A549 treated with CpdA at 1 μM for 4 hours (cell line): ENCODE measurements at places on chromosomes 1 and 21. TPM values are rescaled to one million over a fixed set of nuclear protein-coding genes. Genes with fewer than 3 reads are reported as not detected.

LAMB3 gene
- 20.1 to 24.5 TPM (median 21.1 TPM) in 5 replicates for total RNA-seq

MAEL gene
- total RNA-seq, result not detected in 5 replicates

MATN1 gene
- 0.05 to 0.25 TPM (median 0.07 TPM) in 4 of 5 replicates, not detected in the other for total RNA-seq

F11R gene
- 42.3 to 56.2 TPM (median 52.6 TPM) in 5 replicates for total RNA-seq

PRAMEF9 gene
- total RNA-seq, result not detected in 5 replicates

FOXD2 gene
- total RNA-seq, result 0.31 to 0.56 TPM (median 0.50 TPM) in 5 replicates

NCF2 gene
- 1.9 to 3.2 TPM (median 2.3 TPM) in 5 replicates for total RNA-seq

C1orf56 gene
- total RNA-seq, result 5.5 to 9.1 TPM (median 7.4 TPM) in 5 replicates

SYPL2 gene
- 0.07 to 0.23 TPM (median 0.13 TPM) in 5 replicates for total RNA-seq

SLC44A5 gene
- 0.05 to 0.10 TPM (median 0.06 TPM) in 5 replicates for total RNA-seq

OR2T33 gene
- total RNA-seq, result not detected in 5 replicates

WDR26 gene
- total RNA-seq, result 37.2 to 45.3 TPM (median 40.1 TPM) in 5 replicates

ELAVL4 gene
- total RNA-seq, result 0.26 TPM in 1 of 5 replicates, not detected in the others

CHI3L2 gene
- total RNA-seq, result 0.25 to 0.54 TPM (median 0.38 TPM) in 4 of 5 replicates, not detected in the other

LCE2C gene
- not detected in 5 replicates for total RNA-seq

SEMA4A gene
- total RNA-seq, result 0.34 to 0.65 TPM (median 0.41 TPM) in 5 replicates

CSDE1 gene
- total RNA-seq, result 126 to 171 TPM (median 128 TPM) in 5 replicates

CAMSAP2 gene
- total RNA-seq, result 17.6 to 27.1 TPM (median 20.8 TPM) in 5 replicates

BCL2L15 gene
- total RNA-seq, result 0.48 to 1.7 TPM (median 0.85 TPM) in 4 of 5 replicates, not detected in the other

USH2A gene
- total RNA-seq, result not detected in 5 replicates

C1orf167 gene
- total RNA-seq, result 0.08 TPM in 1 of 5 replicates, not detected in the others

MMP23B gene
- 0.62 to 1.1 TPM (median 1.0 TPM) in 4 of 5 replicates, not detected in the other for total RNA-seq

VTCN1 gene
- total RNA-seq, result 0.06 to 0.25 TPM (median 0.08 TPM) in 4 of 5 replicates, not detected in the other

CCDC17 gene
- 0.21 to 0.37 TPM (median 0.29 TPM) in 5 replicates for total RNA-seq

MASP2 gene
- 0.09 to 0.27 TPM (median 0.18 TPM) in 4 of 5 replicates, not detected in the other for total RNA-seq

PLA2G2C gene
- not detected in 5 replicates for total RNA-seq

LCE1F gene
- not detected in 5 replicates for total RNA-seq

KRTAP19-3 gene
- not detected in 5 replicates for total RNA-seq

FAM151A gene
- total RNA-seq, result not detected in 5 replicates

KCNK1 gene
- 14.3 to 20.3 TPM (median 18.1 TPM) in 5 replicates for total RNA-seq

AMY2B gene
- 0.35 to 0.84 TPM (median 0.40 TPM) in 5 replicates for total RNA-seq

DRAXIN gene
- total RNA-seq, result 0.07 to 0.21 TPM (median 0.12 TPM) in 5 replicates

RCSD1 gene
- total RNA-seq, result 0.07 to 0.15 TPM (median 0.09 TPM) in 4 of 5 replicates, not detected in the other

SYNC gene
- 7.7 to 16.2 TPM (median 10.3 TPM) in 5 replicates for total RNA-seq

VCAM1 gene
- total RNA-seq, result 0.06 to 0.08 TPM in 2 of 5 replicates, not detected in the others

ETNK2 gene
- total RNA-seq, result 3.0 to 4.1 TPM (median 3.4 TPM) in 5 replicates

OVAAL gene
- total RNA-seq, result 0.05 to 0.19 TPM in 2 of 5 replicates, not detected in the others

GBP1 gene
- total RNA-seq, result 0.07 to 0.34 TPM (median 0.13 TPM) in 5 replicates

PGLYRP4 gene
- total RNA-seq, result not detected in 5 replicates

IRF6 gene
- total RNA-seq, result 0.08 to 0.11 TPM (median 0.08 TPM) in 5 replicates

TTC22 gene
- total RNA-seq, result not detected in 5 replicates

ATXN7L2 gene
- 1.7 to 2.8 TPM (median 2.6 TPM) in 5 replicates for total RNA-seq

AUNIP gene
- total RNA-seq, result 5.4 to 6.2 TPM (median 6.1 TPM) in 5 replicates

TSPAN2 gene
- 0.63 to 1.3 TPM (median 1.2 TPM) in 5 replicates for total RNA-seq

ZYG11A gene
- 2.1 to 2.7 TPM (median 2.5 TPM) in 5 replicates for total RNA-seq

COP1 gene
- 23.7 to 32.5 TPM (median 27.7 TPM) in 5 replicates for total RNA-seq

EXTL1 gene
- not detected in 5 replicates for total RNA-seq

KIF2C gene
- 37.1 to 47.6 TPM (median 39.4 TPM) in 5 replicates for total RNA-seq

OR2T29 gene
- total RNA-seq, result not detected in 5 replicates

B3GALNT2 gene
- total RNA-seq, result 16.9 to 23.1 TPM (median 19.6 TPM) in 5 replicates

CXADR gene
- total RNA-seq, result 6.3 to 9.2 TPM (median 8.6 TPM) in 5 replicates

ITLN2 gene
- 0.16 TPM in 1 of 5 replicates, not detected in the others for total RNA-seq

PTAFR gene
- total RNA-seq, result 0.25 to 0.57 TPM (median 0.33 TPM) in 5 replicates

KCNN3 gene
- 0.05 to 0.07 TPM (median 0.05 TPM) in 3 of 5 replicates, not detected in the others for total RNA-seq

KLHDC9 gene
- total RNA-seq, result 0.76 to 2.3 TPM (median 1.9 TPM) in 5 replicates

PODN gene
- 0.02 TPM in 1 of 5 replicates, not detected in the others for total RNA-seq

FAM72C gene
- 5.6 to 7.2 TPM (median 6.4 TPM) in 5 replicates for total RNA-seq
